Heart right ventricle (tissue), 16 donors: ENCODE measurements at places on chromosomes 4 and X. TPM values are rescaled to one million over a fixed set of nuclear protein-coding genes. Genes with fewer than 3 reads are reported as not detected.

The FRG2 gene
- polyA plus RNA-seq, result not detected

The LEF1 gene
- 0.22 TPM for polyA plus RNA-seq

GRCh38 chr4:163251204-163251603 lies 81.2 kb downstream of the NPY1R start:
- H3K4me3 ChIP-seq, result no peak overlapping the region
- no peaks in the 10 kb centered on the region for H3K36me3 ChIP-seq
- no peak for DNase-seq
- no peaks in the 10 kb centered on the region for H3K4me1 ChIP-seq
- H3K27me3 ChIP-seq, result no peaks in the 10 kb centered on the region

GRCh38 chrX:36983831-36984230 lies 24.3 kb upstream of the FAM47C start:
- DNase-seq, result no peak
- peaks cover 24% of the 10 kb centered on the region for H3K27me3 ChIP-seq
- no peaks in the 10 kb centered on the region for H3K36me3 ChIP-seq

The ADAD1 gene
- not detected for polyA plus RNA-seq

- no peak overlapping the region for H3K4me3 ChIP-seq
- no peak for DNase-seq
- H3K27ac ChIP-seq, result peak overlapping the region; percentile 95
- no peaks in the 10 kb centered on the region for H3K27me3 ChIP-seq
- H3K36me3 ChIP-seq, result no peaks in the 10 kb centered on the region
- H3K4me1 ChIP-seq, result peaks cover 100% of the 10 kb centered on the region
Observed at GRCh38 chr4:184817494-184818215, 8.1 kb downstream of the ACSL1 start.

GRCh38 chr4:100826808-100827548 lies 309.2 kb upstream of the EMCN start:
- no peaks in the 10 kb centered on the region for H3K4me1 ChIP-seq
- no peaks in the 10 kb centered on the region for H3K27me3 ChIP-seq

The XG gene
- polyA plus RNA-seq, result 0.16 TPM

The POF1B gene
- 0.37 TPM for polyA plus RNA-seq

- H3K4me1 ChIP-seq, result no peaks in the 10 kb centered on the region
- no peak overlapping the region for H3K4me3 ChIP-seq
- no peaks in the 10 kb centered on the region for H3K27me3 ChIP-seq
Observed at GRCh38 chr4:26420913-26421312, 69.4 kb downstream of the CCKAR start.

DNA sequence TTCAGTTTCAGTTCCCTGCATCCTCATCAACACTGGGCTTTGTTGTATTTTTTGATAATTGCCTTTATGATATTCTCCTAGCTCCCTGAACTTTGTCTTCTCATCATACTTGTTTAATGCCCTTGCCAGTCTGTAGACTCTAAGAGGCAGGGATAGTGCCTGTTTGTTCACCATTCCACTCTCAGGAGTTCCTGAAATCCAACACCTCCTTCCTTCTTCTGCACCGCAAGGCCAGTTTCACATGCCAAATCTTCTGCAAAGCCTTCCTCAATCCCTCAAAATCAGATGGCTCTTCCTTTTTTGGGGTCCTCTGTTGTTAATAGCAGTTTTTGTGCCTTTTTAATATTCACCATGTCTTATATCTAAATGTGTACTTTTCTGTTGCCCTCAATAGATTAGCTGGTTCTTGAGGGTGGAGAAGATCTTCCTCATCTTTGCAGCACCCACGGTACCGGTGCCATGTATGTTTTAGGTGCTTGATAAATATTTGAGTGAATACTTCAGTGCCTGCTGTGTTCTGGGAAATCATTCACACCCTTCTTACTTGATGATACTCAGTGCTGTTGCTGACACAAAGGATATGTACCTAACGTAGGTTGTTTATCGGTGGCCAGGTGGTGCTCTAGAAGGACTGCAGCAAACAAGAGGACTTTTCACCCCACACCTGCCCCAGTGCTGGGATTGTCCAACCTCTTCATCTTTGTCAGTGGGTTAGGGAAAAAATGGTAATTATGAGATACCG lies 85.3 kb upstream of the LIMCH1 start:
- peaks cover 62% of the 10 kb centered on the region for H3K4me1 ChIP-seq
- no peaks in the 10 kb centered on the region for H3K36me3 ChIP-seq
- no peaks in the 10 kb centered on the region for H3K27me3 ChIP-seq
- H3K27ac ChIP-seq, result no peak overlapping the region

The CLDN2 gene
- 0.03 TPM for polyA plus RNA-seq

DNA sequence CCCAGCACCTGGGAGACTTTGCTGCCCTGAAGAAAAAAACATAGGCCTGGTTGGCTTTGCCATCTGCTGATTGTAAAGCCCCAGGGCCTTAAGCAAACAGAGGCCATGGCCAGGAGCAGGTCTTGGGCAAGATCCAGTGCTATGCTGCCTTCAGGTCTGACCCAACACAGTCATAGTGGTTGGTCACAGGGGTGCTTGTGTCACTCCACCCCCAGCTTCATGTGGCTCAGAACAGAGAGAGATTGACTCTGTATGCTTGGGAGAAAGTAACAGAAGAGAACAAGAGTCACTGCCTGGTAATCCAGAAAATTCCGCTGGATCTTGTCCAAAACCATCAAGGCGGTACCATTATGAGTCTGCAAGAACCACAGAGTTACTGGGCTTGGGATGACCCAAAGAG lies 24.4 kb upstream of the SMARCA5 start:
- no peak overlapping the region for H3K4me3 ChIP-seq
- H3K27me3 ChIP-seq, result no peaks in the 10 kb centered on the region
- no peaks in the 10 kb centered on the region for H3K36me3 ChIP-seq
- H3K27ac ChIP-seq, result no peak overlapping the region
- no peak for DNase-seq

DNA sequence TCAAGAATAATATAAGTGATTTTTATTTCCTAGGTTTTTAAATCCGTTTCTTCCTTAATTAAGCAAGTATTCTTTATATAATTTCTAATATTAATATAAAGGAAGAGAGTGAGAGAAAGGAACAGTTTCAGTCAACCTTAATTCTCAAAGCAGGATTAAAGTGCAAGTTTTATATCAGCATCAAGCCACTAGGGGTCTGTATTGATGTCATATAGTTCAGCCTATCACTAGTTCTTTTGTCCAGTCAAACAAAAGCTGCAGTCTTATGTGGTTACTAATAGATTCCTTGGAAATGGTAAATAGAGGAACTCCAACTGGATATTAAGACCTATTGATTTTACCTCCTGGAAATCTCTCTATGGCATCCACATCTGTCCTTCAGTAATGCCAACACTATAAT lies 82.0 kb downstream of the NAP1L3 start:
- H3K27me3 ChIP-seq, result no peaks in the 10 kb centered on the region
- H3K36me3 ChIP-seq, result no peaks in the 10 kb centered on the region

DNA sequence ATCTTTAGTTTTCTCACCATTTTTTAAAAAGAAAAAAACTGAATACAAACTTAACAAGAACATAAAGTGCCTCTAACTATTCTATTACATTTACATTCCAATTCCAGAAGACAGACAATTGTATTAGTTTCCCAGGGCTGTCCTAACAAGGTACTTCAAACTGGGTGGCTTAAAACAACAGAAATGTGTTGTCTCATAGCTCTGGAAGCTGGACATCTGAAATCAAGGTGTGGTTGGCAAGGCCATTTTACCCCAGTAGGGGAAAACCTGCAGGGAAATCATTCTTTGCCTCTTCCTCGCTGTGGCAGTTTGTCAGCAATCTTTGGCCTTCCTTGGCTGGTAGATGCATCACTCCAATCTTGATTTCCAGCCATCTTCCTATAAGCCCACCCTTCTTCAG lies 37.5 kb upstream of the TMEM33 start:
- H3K4me3 ChIP-seq, result no peak overlapping the region
- peaks cover 21% of the 10 kb centered on the region for H3K27me3 ChIP-seq
- H3K4me1 ChIP-seq, result no peaks in the 10 kb centered on the region

GRCh38 chr4:138310991-138311390 lies 68.8 kb upstream of the SLC7A11 start:
- H3K4me3 ChIP-seq, result no peak overlapping the region
- no peak for DNase-seq
- no peaks in the 10 kb centered on the region for H3K27me3 ChIP-seq
- H3K4me1 ChIP-seq, result no peaks in the 10 kb centered on the region
- H3K36me3 ChIP-seq, result no peaks in the 10 kb centered on the region

The GYPB gene
- not detected for polyA plus RNA-seq

DNA sequence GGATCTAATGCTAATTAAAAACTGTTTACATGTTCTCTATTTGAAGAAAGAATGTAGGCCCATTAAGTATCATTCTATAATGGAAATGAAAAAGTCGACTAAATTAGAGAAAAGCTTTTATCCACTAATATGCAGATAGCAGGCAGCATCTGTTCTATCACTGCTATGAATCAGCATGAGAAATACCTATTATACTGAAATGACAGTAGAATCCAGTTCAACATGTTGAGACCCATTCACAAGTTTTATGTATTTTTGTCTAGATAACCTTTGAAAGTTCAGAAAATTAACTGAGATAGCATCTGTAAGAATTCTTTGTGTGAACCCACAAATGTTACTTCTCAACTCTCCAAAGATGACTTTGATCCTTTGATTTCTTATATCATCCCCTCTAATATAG lies 1254.4 kb upstream of the ADGRL3 start:
- no peaks in the 10 kb centered on the region for H3K4me1 ChIP-seq
- H3K36me3 ChIP-seq, result no peaks in the 10 kb centered on the region
- H3K27ac ChIP-seq, result no peak overlapping the region
- no peak overlapping the region for H3K4me3 ChIP-seq

GRCh38 chr4:176479767-176480166 lies 160.0 kb downstream of the SPCS3 start:
- H3K4me3 ChIP-seq, result no peak overlapping the region
- H3K27ac ChIP-seq, result no peak overlapping the region
- H3K4me1 ChIP-seq, result no peaks in the 10 kb centered on the region

GRCh38 chr4:119297795-119298194 lies 24.1 kb downstream of the FABP2 start:
- H3K36me3 ChIP-seq, result no peaks in the 10 kb centered on the region
- H3K4me1 ChIP-seq, result peaks cover 40% of the 10 kb centered on the region

DNA sequence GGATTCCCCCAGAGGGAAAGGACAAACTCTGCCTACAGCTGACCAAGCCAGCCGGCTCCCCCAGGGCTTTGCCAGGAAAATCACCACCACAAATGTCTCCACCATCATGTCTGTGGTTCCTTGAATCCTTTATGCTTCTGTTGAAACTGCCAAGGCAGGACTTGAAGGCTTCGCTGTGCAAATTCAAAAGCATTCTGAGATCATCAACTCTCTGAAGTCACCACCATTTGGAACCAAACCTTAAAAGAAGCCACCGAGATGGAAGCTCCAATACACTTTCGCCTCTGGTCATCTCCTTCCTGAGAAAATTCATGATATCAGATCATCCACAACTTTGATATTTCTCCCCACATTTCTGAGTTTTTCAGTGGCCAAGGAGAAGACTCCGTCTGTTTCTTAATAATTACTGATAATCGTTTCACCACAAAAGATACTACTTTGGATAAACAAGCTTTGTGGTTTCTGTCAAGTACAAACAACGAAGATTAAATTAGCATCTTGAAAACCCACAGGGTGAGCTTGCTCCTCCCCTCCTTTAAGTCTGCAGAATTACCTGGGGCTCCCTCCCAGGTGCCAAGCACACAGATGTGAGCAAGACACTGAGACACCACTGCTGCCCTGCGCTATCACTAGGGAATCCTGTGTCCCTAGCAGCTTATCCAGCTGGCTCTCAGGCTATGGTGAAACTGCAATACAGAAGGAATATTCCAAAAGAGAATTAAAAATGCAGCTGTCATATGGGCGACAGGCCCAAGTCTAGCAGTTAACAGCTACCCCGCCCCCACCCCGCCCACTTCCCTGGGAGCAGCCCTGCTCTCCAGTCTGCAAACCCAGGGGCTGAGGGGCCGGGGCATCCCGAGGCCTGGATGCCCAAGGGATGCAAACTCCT lies 125.0 kb upstream of the TBL1X start:
- no peak overlapping the region for H3K4me3 ChIP-seq
- DNase-seq, result peak; percentile 47
- no peaks in the 10 kb centered on the region for H3K27me3 ChIP-seq
- H3K27ac ChIP-seq, result peak overlapping the region; percentile 95

- no peak overlapping the region for H3K27ac ChIP-seq
- H3K4me1 ChIP-seq, result no peaks in the 10 kb centered on the region
- H3K27me3 ChIP-seq, result peaks cover 27% of the 10 kb centered on the region
Observed at GRCh38 chrX:1165535-1166196, 46.8 kb downstream of the CRLF2 start.

DNA sequence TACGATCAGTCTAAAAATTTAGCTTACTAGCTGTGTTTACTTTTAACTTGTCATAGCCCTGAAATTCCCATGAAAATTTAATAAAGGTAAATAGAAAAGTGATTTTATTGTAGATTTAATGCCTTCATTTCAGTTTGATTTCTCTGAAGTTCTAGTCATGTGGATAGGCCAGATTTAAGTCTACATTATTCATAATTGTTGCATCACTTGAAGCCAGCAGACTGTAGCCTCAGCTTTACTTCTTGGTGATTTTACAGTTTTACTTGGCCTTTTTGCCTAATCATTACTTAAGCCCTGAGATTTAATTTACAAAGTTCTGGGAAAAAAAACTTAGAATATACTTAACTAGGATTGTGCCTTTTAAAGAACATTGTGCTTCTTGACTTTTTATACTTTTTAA lies 73.5 kb upstream of the FHDC1 start:
- H3K4me1 ChIP-seq, result no peaks in the 10 kb centered on the region
- H3K4me3 ChIP-seq, result no peak overlapping the region
- H3K27me3 ChIP-seq, result no peaks in the 10 kb centered on the region
- DNase-seq, result no peak
- H3K27ac ChIP-seq, result no peak overlapping the region

GRCh38 chr4:37437163-37437562 lies 192.6 kb downstream of the NWD2 start:
- H3K36me3 ChIP-seq, result no peaks in the 10 kb centered on the region
- H3K27me3 ChIP-seq, result no peaks in the 10 kb centered on the region
- no peak for DNase-seq
- H3K4me3 ChIP-seq, result no peak overlapping the region
- no peaks in the 10 kb centered on the region for H3K4me1 ChIP-seq

The PJA1 gene
- 10.8 TPM for polyA plus RNA-seq

DNA sequence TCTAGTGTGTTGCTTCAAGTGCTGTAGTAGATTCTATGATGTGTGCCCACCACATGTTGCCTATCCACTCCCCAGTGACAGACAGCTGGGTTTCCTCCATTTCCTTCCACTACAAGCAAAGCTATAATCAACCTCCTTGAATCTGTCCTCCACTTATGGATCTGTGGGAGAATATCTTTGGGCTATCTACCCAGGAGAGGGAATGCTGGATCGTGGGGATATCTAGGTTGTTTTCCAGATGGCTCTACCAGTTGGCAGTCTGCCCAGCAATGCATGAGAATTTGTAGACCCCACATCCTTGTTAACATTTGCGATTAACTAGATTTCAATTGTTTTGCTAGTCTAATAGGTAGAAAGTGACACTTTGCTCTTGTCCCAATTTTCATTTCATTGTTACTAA lies 10.3 kb downstream of the NMU start:
- H3K27me3 ChIP-seq, result peaks cover 12% of the 10 kb centered on the region
- DNase-seq, result no peak
- no peak overlapping the region for H3K27ac ChIP-seq
- H3K4me1 ChIP-seq, result no peaks in the 10 kb centered on the region
- no peaks in the 10 kb centered on the region for H3K36me3 ChIP-seq
